ENCODE measurements at places on chromosomes 4 and X.

DNA sequence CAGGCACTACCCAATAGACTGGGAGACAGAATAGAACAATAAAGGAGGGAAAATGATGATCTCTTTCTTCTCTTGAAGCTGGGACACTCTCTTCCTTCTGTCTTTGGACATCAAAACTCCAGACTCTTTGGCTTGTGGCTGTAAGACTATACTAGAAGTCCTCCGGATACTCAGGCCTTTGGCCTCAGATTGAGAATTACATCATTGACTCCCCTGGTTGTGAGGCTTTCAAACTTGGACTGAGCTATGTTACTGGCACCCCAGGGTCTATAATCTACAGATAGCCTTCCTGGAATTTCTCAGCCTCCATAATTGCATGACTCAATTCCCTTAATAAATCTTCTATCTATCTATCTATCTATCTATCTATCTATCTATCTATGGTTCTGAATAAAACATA lies 294.2 kb upstream of the CT83 start:
- DNase-seq, result no peak

- DNase-seq, result no peak
These were observed 252.4 kb downstream of the CFAP299 start for GRCh38 chr4:80587871-80588385.

DNA sequence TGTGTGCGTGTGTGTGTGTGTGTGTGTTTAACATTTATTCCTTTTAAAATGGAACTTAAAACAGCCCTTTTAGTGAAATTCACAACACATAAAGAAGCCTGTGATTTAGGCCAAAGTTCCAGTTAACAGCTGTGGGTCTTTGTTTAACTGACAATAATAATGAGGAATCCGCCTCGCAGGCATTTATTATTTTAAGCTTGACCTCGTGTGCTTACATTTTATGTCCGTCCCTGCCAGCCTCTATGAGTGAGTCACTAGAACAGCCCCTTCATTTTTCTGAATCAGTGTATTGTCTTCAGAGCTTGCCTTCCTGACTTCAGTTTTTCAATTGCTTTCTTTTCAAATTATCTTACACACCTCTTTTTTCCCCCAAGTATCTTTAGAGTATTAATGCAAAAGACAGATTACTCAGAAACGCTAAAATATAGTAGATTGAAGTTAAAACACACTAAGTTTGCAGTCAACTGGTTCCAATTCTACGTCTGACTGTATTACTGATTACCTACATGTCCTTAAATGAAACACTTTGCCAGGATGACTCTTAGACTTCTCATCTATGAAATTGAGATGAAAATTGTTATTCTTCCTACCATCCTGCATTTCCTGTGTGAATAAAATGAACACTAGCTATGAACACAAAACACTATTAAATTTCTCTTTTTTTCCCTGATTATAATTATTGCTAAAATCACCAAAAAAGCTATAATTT lies 319.6 kb upstream of the HS3ST1 start:
- no peak for DNase-seq

DNA sequence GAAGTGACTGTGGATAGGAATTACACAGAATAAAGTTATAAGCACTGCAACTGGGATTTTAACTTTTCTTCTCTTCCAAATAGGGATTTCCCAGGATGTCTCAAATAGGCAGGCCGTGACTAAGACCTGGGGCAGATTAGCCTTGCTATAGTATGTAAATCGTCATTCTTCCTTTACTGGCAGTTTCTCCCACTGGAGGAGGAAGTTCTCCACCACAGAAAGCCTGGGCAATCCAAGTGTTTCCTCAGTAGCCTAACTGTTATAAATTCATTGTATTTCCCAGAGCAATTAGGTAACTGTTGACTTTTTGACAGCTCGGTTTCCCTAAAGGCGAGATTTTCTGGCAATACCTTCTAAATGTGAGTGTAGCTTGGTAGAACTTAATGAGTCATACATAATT lies at the start of gene TNIP3:
TNIP3 (minus strand) TSS at position 31 of the 400 bp plus-strand sequence. CDS start 196 bp downstream, outside the sequence.
- DNase-seq, result no peak

DNA sequence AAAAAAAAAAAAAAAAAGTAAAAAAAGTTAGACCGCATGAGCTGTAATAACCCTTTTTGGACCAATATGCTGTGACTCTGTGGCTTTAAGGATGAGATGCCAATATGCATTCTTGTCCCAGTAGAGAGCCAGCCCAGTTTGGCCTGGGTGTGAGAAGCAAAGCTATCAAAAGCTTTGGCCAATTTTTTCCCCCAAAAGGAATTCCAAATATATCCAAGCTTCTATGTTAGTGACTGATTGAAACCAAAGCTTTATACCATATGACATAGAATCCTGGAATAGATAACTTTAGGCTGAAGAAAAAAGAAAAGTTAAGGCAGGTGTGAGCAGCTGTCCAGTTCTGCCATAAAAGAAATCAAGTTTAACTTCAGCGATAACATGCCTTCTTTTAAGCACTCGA lies 30.5 kb upstream of the RBPJ start:
- DNase-seq, result no peak

- no peak for DNase-seq
These were observed 427.0 kb upstream of the TRAM1L1 start for GRCh38 chr4:117512414-117512813.
